ENCODE measurements at places on chromosomes 7 and 10.

DNA sequence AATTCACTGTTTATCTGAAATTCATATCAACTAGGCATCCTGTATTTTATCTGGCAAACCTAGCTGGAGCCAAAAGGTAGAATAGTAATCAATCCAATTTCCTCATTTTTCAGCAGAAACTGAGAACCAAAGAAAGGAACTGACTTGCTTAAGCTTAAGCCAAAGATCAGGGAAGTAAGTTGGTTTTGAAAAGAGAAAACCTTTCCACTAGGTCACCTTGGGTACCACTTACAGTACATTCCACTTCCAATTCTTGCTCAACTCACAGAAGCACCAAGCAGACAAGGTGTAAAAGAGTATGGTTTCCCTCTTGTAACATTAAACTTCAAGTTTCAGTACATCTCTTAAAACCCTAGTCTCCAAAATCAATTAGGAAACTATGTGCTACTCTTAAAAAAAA is 79.6 kb downstream of the ZFAND4 start:
- no peak for DNase-seq

DNA sequence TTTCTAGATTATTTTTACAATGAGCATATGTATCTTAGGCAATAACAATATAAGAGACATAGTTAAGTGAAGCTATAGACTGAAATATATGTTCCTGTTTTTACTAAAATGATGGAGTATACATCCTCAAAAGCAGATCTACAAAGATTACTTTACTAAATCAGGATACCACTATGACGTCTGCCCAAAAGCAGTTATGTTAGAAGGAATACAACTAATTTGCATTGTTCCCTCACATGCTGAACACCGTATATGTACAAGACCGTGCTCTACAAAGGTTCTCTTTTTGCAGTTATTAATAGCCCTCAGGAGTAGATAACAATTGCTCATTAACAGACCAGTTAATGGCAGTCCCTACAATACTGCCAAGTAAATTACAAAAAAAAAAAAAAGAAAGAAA is 137.5 kb downstream of the CD36 start:
- DNase-seq = no peak

DNA sequence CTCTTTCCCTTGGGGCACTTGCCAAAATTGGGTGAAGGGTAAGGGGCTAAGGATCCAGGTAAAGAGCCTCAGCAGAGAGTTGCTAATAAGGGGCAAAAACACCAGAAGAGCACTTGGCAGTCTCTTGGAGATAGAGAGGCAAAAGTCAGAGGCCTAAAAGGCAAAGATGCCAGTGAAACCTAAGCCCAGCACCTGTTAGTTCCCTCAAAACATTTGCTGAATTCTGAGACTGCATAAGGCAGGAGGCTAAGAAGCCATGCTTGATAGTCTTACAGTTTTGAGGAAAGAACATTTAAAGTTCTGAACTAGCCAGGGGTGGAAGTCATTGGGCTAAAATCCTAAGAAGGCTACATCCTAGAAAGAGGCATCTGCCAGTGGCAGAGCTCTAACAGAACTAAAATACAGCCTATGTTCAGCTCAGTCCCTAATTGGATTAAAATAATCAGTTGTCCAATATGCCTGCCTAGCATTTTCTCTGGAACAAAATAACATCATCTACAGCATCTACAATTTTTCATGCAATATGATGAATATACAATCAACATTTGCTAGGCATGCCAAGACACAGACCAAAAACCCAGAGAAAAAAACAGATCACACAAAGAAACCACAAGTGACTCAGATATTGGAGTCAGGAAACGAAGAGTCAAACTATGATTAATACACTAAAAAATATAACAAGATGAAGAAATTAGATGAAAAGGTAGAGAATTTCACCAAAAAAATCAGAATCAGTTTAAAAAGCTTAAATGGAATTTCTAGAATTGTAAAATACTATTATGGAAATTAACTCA is 7.7 kb downstream of the HTR7 start:
- DNase-seq = no peak

GRCh38 chr10:72502581-72502980 is 123.3 kb downstream of the MICU1 start:
- no peak for DNase-seq

GRCh38 chr10:124394583-124394982 is 24.1 kb downstream of the OAT start:
- DNase-seq = no peak

- no peak for DNase-seq
Measured at GRCh38 chr10:30092151-30092790, 32.9 kb upstream of the JCAD start.

DNA sequence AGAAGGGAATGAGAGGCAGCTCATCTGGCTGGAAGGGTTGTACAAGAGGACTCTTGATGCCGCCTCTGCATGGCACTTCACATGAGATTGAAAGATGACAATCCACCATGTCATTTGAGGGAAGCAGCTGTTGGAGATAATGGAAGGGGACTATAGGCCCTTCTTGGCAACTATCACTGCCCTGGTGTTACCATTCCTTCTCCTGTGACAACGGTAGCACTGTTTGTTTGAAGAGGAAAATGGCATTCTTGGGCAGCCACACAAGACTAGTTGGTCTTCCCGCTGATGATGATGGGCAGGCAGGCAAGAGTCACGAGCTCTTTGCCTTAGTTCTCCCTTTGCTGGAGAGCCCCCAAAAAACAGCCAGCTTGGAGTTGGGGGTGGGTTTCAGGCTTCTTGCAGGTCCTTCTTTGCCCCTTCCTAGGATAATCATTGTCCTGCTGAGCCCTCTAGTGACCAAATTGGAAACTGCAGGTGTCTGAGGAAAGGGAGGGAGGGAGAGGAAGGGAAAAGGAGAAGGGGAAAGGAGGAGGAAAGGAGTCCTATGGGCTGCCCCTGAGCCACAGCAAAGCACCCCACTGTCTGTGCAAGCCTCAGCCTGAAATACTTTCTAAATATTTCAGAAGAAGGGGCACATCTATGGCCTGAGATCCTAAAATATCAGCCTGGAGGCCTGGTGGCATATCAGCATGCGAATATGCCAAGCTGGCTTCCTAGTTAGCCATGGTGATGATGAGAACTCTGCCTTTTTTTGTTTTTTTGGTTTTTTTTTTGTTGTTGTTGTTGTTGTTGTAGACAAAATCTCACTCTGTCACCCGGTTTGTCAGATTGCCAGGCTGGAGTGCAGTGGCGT is 165.6 kb upstream of the KMT2E start:
- peak; percentile 76 for DNase-seq

DNA sequence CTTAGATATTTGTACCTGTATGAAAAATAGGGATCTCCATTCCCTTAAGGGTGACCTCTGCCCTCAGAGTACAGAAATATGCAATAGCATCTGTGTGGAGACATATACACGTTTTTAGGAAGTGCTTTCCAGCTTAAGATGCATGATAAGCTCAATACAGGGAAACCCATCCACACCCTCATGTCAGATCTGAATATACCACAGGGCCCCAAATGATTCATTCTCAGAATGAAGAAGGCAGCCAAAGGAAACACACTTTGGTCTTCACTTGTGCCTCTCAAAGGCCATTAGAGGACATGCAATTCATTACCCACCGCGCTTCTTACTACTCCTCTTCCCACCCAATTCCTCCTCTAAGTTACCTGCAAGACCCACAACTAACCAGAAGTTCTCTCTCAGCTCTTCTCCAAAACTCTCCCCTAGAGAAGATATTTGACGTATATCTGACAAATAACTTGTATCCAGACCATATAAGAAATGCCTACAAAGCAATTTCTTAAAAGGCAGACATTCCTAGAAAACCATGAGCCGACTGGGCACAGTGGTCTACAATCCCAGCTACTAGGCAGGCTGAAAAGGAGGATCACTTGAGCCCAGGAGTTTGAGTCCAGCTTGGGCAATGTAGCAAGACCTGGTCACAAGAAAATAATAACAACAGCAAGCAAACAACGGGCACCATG is 103.0 kb downstream of the OAT start:
- DNase-seq = no peak

GRCh38 chr10:64033711-64034110 is 512.5 kb downstream of the REEP3 start:
- DNase-seq = no peak

- DNase-seq = peak; percentile 45
Measured at GRCh38 chr10:98254234-98254974, 13.6 kb downstream of the LOXL4 start.

DNA sequence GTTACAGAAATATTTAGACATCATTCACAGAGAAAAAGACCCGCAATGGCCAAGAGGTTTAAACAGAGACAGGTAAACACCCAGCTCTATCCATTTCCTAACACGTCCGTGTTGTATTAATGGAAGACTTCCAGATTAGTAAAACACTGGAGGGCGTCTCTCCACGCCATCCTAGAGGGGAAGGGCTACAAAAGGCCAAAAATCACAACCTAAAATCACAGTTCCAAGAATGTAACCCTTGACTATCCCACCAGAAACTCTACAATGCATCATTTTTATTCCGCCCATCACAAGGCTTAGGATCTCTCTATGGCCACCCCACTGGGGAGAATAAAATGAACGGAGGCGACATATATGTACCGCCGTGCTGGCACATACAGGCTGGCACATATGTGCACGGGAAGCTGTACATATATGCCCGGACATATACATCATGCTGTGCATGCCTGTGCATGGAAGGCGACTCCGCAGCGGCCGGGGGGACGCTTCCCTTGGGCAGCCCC is 734 bp downstream of the PCLO start:
- no peak for DNase-seq

- DNase-seq = no peak
Measured at GRCh38 chr10:77686096-77686495, 48.5 kb upstream of the KCNMA1 start.

DNA sequence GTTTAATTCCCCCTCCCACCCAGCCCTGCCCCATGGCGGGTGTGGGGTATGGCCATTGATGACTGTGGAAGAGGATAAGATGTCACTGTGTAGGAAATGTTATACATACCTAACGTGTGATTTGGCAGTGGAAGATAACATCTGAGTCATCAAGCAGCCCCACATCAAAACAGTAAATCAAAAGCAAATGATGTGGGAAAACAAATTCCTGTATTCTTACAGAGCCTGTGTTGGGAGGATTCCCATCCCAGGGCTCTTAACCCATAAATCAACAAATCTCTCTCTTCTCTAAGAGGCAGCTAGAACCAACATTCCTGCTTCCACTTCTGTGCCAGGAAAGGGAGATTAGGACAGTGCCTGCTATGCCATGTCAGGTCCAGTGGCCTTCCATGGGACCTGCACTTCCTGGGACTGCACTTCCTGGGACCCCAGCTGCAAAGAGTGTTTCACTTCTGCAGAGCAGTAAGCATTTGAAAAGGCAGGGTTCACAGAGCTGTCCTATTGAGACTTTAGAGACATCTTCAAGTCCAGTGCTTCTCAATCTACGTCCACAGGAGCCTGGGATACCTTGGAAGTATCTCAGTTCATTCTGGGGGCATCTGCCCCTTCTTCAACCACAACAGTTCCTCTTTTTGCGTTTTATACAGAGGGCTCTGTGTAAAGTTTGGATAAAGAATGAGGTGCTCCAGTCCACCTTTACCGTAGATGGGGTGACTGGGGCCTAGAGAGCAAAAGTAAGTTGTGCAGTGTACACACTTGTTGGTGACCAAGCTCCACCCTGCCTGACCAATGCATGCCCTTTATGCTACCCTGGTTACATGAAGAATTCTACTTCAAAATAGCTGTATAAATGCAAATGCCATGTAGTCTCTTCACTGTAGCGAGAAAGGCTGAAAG is 45.7 kb downstream of the ATXN7L1 start:
- no peak for DNase-seq

DNA sequence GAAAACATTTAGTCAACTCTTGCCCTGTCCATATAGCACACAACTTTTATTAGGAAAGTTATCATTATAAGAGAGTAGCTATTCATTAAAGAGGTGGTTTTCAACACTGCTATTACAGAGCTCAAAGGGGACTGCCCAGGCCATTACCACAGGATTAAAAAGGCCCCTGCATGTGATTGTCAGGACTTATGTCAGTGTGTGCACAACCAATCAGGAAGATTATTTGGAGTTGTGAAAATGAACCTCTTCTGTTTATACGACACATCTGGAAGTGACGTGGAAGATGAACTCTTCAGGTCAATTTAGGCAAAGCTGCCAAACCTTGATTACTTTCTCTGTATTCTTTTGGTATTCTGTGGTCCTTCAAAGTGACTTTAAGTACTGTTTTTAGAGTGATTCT is 14.7 kb downstream of the CCNY start:
- no peak for DNase-seq

DNA sequence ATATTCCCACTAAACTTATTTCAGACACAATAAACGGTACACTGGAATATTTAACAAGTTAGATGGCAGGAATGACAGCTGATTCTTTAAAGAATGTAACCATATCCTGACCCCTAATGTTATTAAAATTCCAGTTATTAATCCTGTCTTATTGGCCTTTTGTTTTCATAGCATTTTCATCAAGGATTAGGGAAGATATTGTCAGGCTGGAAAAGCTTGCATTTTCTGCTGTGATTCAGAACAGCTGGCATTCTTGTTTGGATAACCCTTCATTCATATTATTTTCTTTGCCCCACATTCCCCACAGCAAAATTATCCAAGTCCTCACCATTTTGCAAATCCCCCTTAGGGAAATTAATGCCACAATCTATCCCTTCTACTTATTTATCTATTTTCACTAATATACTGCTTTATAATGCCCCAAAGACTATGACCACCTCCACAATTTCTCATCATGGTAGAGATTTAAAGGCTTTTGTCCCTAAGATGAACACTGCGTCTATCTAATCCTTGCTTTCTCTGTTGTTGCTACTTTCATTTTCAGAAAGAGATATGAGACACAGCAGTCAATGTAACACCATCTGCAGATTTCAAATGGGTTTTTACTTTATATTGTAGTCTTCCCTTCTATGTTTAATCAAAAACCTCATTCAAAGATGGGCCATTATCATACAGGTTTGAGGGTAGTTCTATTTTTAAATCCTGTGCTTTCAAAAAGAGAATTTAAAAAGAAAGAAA is 475.1 kb downstream of the PARD3 start:
- no peak for DNase-seq

- DNase-seq = no peak
Measured at GRCh38 chr7:20354610-20355528, 24.2 kb downstream of the ITGB8 start.

GRCh38 chr7:112260911-112261310 is 54.4 kb downstream of the ZNF277 start:
- no peak for DNase-seq

DNA sequence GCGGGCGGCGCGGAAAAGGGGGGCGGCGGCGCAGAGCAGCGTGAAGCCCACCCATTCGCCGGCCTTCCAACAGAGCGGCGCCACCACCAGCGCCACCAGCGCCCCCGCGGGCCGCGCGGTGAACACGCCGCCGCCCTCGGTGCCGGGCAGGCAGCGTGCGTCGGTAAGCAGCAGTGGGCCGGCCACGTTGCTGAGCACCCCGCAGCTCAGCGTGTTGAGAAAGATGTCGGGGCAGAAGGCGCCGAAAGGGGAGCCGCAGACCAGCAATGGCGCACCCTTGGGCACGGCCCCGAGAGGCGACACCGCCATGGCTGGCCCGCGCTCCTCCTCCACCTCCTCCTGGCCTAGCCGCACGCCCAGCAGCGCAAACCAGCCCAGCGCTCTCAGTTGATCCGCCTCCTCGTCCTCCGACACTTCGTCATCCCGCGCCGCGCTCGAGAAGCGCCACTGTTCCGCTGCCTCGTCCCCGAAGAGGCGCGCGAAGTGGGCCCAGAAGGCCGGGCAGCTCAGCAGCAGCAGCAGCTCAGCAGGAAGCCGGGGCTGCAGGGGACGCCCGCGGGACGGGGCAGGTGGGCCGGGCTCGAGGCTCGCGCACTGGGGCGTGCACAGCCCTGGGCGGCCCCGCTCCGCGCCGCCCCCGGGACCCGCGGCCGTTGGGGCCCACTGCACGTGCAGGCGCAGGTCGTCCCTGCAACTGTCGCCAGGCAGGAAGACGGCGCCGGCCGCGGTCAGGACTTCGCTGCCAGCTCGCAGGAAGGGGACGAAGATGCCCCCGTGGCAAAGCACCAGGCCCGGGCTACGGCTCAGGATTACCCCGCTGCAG is 623 bp downstream of the TYSND1 start:
- no peak for DNase-seq
